ENCODE measurements at places on chromosomes 6 and 20.
A peak's percentile ranks its signal among the peaks of the same experiment; 100 is the strongest.

GRCh38 chr6:38604700-38605099 lies 35.0 kb downstream of the BTBD9 start:
- no peak for DNase-seq

DNA sequence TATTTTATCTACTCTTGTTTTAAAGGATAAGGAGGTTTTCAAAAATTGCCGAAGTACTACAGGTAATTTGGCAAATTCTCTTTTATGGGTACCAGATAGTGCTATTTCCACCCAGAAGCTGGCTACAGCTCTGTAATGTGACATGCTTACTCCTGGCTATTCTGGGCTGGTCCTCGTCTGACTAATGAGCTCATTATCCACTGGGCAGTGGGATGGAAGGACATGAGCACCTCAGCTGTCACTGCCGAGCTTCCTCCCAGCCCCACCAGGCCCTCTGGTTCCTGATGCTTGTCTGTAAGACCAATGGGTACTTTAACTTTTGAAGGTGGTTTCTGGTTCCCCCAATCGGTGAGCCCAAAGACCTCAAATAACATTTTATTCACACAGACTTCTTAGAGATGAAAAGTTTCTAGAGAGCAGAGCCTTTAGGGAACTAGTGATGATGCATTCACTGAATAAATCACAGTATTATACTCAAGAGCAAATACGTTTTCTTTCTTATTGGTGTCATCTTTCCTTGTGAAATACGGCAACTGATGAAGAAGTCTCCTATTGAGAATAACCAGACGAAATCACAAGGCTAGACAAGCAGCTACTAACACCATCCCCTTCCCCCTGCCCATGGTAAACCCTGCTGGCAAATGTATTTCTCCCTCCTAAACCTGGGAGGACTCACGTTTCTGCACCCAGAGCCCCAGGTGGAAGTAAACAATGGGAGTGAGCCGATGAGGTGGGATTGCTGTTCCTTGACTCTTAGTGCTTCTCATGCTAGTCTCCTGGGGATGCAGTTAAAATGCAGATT lies 80.8 kb downstream of the SLC22A3 start:
- no peak for DNase-seq

DNA sequence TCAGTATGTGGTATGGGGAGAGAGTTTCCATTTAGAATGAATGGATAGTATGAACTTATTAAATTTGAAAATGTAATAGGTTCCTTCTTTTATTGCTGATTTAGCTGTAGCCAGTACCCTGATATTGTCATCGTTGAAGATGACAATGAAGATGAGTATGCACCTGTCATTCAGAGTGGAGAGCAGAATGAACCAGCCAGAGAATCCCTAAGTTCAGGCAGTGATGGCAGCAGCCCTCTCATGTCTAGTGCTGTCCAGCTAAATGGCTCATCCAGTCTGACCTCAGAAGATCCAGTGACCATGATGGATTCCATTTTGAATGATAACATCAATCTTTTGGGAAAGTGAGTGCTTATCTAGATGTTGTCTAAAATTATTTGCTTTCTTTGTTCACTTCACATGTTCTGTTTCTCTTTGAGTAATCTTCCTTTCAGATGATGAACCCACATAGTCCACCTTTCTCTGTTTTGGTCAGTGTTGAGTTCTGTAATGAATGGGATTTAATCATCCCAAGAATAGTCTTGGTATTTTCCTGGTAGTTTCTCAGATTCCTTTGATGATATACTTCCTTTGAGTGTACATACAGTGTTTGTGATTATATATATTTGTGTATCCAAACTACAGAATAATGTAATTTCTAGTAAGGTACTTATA lies 23.3 kb downstream of the HSF2 start:
- DNase-seq = no peak

DNA sequence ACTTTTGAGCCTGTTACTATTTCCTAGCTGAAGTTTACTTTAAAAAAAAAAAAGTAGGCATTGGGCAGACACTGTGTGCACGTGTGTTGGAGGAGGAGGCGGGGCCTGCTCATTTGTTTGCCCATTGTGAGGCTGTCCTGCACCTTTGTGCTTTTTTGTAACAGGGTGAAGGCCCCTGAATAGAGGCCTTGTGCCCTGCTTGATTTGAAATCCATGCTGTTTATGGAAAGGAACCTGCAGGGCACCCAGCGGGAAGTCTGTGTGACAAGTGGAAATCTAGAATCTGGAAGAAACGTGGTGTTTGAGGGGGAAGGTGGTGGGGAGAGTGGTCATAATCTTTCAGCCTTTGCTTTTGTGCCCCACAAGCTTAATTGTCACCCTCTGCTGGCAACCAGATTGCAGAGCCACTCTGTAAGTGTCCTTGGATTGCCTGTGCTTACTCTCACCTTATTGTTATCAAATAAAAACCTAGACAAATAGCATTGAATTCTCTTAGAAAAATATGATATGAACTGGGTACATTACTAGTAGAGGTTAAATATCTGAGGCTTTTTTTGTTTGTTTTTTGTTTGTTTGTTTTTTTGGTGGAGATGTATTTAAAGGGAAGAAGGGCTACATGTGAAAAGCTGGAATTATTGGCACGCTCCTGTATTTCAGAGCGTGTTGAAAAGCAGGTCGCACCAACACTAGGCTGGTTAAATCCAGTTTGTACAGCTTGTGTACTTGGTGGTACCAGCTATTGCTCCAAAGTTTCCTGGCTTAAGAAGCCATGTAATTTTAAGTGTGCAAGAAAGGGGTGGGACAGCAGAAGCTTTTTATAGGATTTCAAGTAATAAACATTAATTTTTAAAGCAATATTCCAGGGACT lies 156.3 kb downstream of the ARID1B start:
- peak; percentile 49 for DNase-seq

- DNase-seq = no peak
Observed at GRCh38 chr20:17430125-17430950, 100.8 kb downstream of the BFSP1 start.

- DNase-seq = no peak
Observed at GRCh38 chr20:36030149-36030548, 61.8 kb downstream of the CNBD2 start.

DNA sequence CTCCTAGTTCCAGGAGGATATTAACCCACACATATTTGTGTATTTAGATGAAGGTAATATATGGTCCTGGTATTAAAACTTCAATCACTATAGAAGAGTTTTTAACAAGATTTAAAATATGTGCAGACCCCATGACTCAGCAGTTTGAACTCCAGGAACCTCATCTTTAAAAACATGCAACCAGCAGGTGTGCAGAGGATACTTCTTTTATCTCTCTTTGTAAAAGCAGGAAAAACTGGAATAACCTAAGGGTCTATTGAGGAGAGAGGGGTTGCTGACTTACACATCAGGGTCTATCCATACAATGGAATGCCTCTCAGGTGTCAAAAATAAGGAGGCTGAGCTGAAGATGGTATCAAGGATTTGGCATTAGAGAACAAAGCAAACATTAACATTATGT lies 36.9 kb upstream of the TFAP2C start:
- DNase-seq = no peak

GRCh38 chr20:35697696-35698297 lies 1.4 kb downstream of the NFS1 start:
- DNase-seq = no peak

- no peak for DNase-seq
Observed at GRCh38 chr6:14373648-14374437, 256.3 kb downstream of the CD83 start.

DNA sequence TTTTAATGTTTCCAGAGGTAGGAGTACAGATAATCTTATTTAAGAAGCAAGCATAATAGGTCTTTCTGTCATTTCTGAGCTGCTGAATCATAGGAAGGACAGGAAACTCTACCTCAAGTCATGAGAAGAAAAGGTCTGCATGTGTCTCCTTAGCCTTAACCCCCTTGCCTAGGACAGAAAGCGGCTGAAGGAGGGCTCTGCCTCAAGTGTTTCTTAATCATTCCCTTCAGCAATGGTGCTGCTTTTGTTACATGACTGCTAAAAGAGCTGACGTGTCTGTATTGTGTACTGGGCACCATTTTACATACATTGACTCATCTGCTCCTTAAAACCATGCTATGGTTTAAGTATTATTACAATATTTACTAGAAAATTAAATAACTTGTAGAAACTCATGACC lies 564.0 kb upstream of the AGPAT4 start:
- no peak for DNase-seq

- DNase-seq = no peak
Observed at GRCh38 chr6:25041485-25042035, 105.8 kb upstream of the RIPOR2 start.

GRCh38 chr20:34713194-34713943 lies 9.2 kb downstream of the TP53INP2 start:
- DNase-seq = no peak

- DNase-seq = peak; percentile 31
Observed at GRCh38 chr6:152750694-152751093, at the start of gene VIP. Gene VIP (plus strand): TSS chr6:152750797. CDS start chr6:152752178, 1,381 bp downstream.

GRCh38 chr6:49676671-49677281 lies 36.6 kb downstream of the CRISP2 start:
- DNase-seq = no peak

DNA sequence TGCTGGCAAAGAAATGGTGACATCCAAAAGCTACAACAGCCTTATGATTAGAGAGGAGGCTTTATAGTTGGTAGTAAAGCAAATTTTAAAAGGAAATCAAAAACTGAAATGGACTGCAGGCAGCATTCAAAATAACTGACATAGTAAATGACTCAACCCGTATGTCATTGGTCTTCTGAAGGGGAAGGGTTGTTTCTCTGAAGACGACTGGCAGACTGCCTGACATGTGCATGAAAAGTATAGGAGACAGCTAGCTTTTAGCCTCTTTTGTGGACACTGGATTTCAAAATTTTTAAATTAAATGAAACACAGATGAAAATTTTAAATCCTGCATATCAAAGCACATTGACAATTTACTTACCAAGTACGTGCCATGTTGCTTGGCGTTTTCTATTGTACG lies 90.7 kb downstream of the TRMT6 start:
- DNase-seq = no peak

- DNase-seq = no peak
Observed at GRCh38 chr20:48431653-48432493, 395.9 kb downstream of the PREX1 start.

- DNase-seq = no peak
Observed at GRCh38 chr6:52276130-52276529, 8.4 kb downstream of the MCM3 start.

DNA sequence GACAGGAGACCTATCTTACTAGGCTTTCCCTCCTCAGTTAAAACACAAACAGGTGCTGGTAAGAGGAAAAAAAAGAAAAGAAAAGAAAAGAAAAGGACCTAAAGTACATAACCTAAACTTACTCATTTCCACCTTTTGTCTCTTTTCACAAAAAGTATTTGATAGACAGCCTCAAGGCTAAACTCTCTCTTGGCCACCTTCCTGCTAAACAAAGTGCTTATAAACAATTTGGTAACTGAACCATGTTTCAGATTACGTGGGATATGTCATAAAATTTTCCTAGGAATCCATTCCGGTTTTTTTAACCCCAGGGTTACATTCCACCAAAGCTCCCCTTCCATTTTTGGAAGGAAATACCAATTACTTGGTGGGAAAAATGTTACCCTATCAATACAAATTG lies 109.0 kb downstream of the PRND start:
- DNase-seq = no peak

DNA sequence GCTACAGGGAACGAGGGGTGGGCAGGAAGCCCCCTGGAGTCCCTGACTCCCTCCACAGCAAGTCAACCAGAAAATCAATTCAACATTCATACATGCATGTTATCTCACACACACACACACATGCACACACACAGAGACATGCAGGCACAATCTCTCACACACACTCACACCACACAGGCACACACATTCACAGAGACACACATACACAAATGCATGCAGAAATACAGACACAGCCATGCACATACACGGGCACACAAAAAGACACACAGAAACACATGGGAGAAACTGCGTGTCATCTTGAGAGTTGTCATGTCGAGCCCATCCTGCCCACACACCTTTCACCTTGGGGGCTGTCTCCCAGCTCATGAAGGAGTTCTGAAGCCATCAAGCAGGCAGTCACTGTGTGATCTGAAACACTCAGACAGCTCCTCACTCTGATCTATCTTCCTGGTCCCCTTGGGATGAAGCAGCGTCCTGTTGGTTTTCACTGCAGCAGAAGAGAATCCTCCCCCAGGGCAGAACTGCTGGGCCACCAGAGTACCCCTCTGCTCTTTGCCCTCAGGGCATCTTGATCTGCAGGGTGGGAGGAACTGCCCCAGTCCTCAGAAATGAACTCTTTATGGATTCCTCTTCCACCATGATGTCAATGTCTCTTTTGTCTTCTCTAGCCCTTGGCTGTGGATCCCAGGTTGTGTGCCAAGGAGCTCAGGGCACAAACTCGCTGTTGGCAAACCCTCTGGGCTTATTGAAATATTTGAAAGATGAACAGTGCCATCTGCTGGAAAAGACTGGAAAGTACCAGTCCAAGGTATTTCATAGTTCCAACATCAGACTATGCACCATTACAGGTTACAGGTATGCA lies 8.8 kb downstream of the RAET1L start:
- peak; percentile 82 for DNase-seq

DNA sequence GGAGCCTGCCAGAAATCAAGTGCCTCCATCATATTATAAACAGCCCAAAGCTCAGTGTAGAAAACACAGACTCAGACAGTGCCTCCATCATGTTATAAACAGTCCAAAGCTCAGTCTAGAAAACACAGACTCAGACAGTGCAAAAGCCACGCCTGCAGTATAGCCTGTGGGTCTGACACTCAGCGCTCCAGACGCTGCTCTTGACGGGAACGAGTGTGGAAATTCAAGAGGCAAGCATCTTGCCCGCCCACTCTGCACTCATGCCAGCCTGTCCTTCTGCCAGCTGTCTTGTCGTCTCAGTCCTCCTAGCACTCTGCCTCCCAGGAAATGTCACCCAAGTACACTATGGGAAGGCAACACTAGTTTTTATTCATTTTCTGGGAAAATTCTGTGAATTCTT lies 274.2 kb upstream of the CDH4 start:
- no peak for DNase-seq

DNA sequence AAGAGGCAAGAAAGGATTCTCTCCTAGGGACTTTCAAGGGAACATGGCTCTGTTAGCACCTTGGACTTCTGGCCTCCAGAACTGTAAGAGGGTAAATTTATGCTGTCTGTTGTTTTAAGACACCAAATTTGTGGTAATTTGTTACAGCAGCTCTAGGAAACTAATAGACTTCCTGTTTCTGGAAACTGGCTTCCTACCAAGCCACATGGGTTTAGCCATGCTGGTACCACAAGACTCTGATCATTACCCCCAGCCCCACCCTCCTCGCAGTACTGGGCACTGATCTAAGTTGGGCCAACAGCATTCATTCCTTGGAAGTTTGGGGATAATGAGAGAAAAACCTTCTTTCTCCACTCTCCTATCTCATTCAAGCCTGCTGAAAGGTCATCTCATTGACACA lies 109.5 kb upstream of the SMLR1 start:
- no peak for DNase-seq
